ENCODE measurements at places on chromosomes 3 and 15.

- DNase-seq, result no peak
Measured at GRCh38 chr15:74656935-74657535, 38.8 kb downstream of the EDC3 start.

DNA sequence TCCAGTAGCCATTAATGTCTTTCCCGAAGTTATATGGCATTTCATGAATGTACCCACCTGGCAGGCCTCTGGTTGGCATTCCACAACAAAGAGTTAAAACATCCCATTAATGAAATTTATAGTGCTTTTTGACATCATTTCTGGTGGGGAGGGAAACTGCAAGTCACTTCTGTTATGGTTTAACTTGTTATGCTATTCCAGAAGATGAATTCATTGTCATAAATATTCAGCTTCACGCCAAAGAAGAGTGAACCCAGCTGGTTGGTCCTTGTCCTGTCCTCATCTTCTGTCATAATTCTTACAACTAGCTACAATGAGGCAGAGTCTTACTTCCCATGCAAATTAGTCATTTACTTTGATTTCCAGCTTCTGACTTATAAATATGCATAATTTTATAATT, 471.5 kb downstream of the FGF12 start:
- no peak for DNase-seq

DNA sequence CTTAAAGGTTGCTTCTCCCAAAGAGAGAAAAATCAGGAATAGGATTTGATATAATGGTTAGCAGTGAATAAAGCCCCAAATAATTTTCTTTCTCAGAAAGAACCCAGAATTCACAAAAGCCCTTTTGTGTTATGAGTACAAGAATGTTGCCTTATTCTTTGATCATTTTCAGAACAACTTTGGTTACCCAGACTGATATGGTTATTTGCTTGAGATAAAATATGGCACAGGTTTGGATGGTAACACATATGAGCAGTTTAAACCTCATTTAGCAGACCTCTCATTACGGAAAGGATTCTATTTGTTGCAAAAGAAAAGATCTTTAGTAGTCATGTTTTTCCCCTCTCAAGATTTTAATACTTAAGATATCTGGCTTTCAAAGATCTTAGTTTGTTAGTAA, 104.8 kb upstream of the MEX3B start:
- no peak for DNase-seq

DNA sequence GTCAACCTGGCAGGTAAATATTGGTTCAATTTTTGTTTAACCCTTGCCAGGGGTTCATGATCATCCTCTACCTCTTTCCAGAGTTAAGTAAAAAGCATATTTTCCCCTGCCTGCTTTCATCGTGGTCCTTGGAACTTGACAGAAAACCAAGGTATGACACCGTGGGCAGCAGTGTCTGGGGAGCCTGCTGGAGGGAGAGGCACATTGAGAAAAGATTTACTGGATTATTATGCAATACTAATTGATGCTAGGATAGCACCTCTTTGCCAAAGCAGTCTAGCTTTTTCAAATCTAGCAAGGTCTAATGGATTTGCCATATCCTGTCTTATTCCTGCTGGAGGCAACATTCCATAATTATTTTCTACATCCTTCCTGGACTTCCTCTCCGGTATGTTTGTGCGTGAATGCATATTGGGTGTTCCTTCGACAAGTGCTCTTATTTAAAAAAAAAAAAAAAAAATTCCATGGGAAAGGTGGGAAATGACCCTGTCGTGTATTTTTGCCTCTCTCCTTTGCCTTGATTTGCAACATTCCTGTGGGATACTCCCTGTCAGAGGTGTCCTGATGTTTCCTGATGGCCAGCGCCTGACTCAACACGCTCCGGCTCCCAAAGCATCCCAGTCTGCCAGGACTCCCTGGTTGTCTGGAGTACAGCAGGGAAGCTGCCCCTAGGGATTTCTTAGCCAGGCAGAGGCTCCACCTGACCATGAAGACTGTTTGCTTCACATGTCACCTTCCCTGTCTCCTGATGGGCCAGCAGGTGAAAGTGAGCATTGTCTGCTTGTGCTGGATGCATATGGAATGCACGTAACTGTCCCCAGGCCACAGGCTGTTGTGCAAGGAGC, 6.3 kb downstream of the BHLHE40 start:
- no peak for DNase-seq

- no peak for DNase-seq
Measured at GRCh38 chr3:47778746-47779145, 2.9 kb downstream of the SMARCC1 start.

GRCh38 chr15:100430411-100430810, 88.6 kb upstream of the ADAMTS17 start:
- no peak for DNase-seq

- no peak for DNase-seq
Measured at GRCh38 chr15:71050461-71050860, 64.8 kb upstream of the THSD4 start.

DNA sequence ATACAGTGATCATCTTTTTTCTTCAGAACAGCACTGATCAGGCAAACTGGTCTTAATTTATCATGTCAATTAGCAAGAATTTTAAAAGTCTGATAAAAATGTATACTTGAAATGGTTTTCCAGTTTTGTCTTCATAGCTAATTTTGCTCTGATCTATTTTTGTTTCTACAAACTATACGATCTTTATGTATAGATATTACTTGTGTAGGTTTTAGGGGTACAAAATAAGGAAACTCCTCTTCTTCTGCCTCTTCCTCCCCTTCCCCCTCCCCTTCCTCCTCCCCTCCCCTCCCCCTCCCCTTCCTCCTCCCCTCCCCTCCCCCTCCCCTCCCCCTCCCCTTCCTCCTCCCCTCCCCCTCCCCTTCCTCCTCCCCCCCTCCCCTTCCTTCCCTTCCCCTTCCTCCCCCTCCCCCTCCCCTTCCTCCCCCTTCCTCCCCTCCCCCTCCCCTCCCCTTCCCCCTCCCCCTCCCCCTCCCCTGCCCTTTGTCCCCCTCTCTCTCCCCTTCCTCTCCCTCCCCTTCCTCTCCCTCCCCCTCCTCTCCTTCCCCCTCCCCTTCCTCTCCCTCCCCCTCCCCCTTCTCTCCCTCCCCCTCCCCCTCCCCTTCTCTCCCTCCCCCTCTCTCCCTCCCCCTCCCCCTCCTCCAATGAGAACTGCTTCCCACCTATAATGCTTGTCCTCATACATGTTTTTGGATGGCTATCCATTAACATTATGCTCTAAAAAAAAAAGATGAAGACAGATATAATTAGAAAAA, 110.0 kb downstream of the PIK3R4 start:
- no peak for DNase-seq

DNA sequence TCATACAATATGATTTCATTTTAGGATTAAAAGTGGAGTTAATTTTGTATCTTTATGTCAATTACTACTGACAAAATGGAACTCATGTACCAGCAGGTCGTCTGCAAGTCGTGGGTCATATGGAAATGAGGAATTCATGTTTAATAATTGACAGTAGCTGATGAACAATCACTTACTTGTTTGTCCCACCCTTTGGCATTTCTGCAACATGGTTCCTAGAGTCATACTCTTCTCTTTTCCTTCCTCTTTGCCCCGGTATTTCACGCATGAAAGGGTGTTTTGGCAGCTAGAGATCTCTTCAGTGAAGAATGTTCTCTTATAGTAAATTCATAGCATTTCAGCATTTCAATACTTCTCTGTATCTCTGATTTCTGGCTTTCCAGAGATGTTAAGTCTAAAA, 133.3 kb upstream of the SLC24A5 start:
- no peak for DNase-seq
